ENCODE measurements at places on chromosomes 7 and 10.

DNA sequence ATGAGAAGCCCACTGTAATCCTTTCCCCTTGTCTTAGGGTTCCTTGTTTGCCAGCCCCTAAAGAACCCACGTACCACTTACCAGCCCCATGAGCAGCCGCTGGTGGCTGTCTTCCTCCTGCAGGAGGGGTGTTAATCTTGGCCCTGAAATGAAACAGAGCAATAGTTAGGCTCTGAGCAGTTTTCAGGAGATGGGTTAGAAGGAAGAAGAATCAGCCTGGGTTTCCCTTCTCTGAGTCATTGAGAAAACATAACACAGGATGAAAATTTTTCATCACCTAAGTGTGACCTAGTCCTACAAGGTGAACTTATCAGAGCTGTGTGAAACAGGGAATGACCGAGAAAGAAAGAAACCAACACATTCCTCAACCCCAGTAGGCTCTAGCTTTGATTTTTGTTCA is 90.0 kb downstream of the GSAP start:
- DNase-seq: peak; percentile 42

DNA sequence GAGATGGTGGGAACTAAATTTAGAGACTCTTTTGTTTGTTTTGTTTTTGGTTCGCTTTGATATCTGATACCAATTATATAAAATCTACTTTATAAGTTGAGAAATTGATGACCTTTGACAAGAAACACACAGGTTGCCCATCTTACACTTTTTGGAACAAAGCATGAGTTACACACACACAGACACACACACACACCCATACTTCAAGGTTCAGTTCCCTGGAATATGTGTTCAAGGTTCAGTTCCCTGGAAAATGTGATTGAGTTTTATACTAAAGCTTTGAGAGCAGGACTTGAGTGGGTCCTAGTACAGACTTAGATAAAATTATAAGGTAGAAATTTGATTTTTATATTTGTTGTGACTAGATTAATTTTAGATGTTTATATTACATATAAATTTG is 134.2 kb upstream of the PRR15 start:
- no peak for DNase-seq

DNA sequence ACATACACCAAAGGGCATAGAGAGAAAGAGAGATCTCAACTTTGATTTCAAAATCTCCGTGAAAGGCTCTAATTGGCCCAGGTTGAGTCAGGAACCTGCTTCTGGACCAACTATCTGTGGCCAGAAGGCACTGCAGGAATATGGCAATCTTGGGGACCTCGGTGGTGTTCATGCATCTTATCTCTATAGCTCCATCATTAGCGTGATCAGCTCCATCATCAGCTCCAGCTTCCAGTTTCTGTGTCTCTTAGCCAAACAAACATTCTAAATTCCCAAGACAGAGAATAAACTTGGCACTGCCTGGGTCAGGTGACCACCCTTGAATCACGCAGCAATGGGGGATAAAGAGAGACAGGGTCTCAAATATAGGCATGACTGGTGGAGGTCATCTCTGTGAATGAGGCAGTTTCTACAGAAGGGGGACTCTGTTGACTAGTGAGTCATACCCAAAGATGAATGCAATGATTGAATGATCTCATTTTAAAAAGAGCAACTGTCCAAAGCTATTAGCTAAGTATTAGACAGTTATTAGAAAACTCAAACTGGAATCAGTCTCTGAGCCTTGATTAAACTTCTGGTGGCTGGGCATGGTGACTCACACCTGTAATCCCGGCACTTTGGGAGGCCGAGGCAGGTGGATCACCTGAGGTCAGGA is 5.4 kb upstream of the NRF1 start:
- no peak for DNase-seq

- DNase-seq: no peak
These were observed 120.1 kb upstream of the CHST15 start for GRCh38 chr10:124213471-124213870.

DNA sequence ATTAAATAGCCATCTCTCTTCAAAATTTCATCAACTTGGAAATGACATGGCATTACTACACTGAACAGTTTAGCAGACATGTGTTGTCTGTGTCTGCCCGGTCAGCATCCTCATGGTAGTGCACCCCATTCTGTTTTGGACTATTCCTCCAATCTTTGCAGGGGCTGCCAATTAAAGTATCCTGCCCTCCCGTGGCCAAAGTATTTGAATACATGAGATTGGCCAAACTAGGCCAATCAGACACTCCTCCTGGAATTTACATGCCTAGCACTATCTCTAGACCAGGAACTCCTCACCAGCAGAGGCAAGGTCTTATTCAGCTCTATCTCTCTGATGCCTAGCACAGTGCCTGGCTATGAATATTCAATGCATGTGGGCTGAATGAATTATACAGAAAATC is 4.4 kb downstream of the SHTN1 start:
- no peak for DNase-seq

DNA sequence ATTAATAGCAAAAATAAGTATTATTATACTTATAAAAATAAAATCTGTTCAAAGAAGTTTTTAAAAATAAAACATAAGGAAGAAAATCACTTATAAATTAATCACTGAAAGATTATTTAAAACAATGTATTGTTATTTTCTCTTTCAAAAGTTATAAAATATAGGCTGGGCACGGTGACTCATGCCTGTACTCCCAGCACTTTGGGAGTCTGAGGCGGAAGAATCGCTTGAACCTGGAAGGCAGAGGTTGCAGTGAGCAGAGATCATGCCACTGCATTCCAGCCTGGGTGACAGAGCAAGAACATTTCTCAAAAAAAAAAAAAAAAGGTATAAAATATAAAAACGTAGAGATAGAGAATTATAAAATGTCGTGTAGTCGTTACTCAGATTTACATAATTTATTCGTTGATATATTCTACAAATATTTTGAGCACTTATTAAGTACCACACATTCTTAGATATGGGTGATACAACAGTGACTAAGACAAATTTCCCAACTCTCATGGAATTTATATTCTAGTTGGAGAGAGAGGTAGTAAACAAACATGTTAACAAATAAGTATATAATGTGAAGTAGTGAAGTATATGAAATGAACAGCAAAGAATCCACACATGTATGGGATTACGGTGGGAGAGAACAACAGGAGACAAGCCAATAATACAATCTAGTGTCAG is 1030.0 kb downstream of the SORCS1 start:
- DNase-seq: no peak

DNA sequence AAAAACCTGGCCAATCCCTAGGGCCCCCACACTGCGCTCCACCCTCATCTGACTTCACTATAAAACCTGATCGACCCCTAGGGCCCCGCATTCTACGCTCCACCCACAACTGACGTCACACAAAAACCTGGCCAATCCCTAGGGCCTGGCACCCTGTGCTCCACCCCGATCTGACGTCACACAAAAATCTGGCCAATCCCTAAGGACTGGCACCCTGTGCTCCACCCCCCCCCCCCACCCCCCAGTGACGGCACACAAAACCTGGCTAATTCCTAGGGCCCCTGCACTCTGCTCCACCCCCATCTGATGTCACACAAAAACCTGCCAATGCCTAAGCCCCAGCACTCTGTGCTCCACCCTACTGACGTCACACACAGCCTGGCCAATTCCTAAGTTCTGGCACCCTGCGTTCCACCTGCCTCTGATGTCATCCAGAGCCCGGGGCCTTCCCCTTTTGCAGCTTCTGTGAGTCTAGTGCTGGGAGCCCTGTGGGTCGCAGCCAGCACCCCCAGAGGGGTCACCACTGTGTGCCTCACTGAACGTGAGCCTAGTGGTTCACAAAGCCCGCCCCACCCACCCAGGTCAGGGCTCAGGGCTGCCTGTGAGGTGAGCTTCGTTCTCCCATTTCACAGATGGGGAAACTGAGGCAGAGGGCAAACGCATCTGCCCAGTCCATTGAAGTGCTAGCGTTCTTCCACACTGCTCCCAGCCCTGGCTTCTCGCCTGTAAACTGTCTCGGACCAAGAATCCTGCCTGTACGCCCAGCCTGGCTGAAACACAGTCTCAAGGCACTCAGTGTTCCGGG is 40.6 kb downstream of the MICALL2 start:
- DNase-seq: peak; percentile 31

- DNase-seq: no peak
These were observed 43.0 kb downstream of the CH25H start for GRCh38 chr10:89164080-89164479.

DNA sequence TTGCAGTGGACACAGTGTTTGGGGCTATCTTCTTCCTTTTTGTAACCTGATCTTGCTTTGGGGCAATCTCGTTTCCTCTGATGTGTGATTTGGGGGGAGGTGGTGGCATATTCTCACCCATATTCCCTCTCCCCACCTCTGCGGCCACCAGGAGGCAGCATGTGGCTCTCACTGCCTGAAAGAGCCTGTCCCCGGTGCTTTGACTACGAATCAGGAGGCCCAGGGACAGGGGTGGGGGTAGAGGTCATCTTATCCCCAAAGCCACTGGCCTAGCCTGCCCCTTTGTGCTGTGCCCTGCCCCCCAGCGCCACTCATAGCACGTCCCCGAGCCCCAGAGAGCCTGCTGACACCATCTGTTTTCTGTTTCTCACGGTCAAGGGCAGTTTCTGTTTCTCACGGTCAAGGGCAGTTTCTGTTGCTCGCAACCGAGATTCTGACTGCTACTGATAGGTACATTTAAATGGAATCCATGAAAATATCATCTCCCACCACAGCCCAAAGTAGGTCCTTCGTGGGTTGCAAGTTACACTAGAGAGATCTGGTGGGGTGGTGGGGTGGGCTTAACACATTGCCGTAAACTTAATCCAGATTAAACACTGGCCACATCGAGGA is 28.2 kb downstream of the PHYH start:
- peak; percentile 10 for DNase-seq

DNA sequence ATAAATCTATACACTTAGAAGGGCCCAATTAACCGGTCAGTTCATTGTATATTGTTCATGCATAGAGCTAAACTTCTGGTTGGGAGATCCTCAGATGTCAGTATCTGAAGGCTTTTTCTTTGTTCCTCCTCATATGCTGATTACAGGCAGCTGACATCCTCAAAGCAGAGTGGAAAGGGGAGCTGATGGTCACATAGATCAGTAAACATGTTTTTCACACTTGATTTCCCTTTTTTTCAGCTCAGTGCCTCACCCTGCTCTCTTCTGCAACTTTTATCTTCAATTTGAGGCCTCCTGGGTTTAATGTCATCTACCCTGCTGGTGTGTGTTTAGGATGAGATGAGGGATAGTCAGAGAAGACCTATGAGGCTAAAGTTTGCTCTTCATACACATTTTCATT is 297.9 kb upstream of the FZD1 start:
- no peak for DNase-seq

- no peak for DNase-seq
These were observed 217.1 kb downstream of the NRG3 start for GRCh38 chr10:82092111-82092510.

GRCh38 chr10:80443531-80443974 is 10.6 kb upstream of the TSPAN14 start:
- peak; percentile 44 for DNase-seq

- DNase-seq: no peak
These were observed 12.8 kb downstream of the SUGCT start for GRCh38 chr7:40147371-40148246.

- DNase-seq: no peak
These were observed 83.6 kb downstream of the WDFY4 start for GRCh38 chr10:48768144-48768766.

GRCh38 chr10:79070081-79070605 is 1.4 kb downstream of the ZMIZ1 start:
- peak; percentile 50 for DNase-seq

- DNase-seq: no peak
These were observed 400.7 kb upstream of the MKI67 start for GRCh38 chr10:128526791-128527375.

- no peak for DNase-seq
These were observed 53.9 kb downstream of the AP3M1 start for GRCh38 chr10:74096777-74097176.

DNA sequence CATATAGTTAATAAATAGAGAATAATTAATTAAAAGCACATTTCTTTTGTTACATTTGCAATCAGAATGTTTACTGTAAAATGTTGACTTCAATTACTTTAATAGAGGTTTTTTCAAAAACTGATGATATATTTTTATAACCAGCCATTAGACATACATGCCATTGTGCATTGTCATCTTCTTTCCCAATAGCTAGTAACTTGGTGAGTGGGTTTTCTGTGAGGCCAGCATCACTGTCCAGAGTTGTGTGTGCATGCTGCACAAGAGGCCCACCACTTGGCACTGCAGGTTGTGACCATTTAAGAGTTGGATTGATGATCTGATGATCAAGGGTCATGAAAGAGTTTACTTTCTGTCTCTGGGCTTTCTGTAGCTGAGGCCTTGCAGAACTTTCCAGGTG is 46.5 kb downstream of the TFEC start:
- peak; percentile 10 for DNase-seq

DNA sequence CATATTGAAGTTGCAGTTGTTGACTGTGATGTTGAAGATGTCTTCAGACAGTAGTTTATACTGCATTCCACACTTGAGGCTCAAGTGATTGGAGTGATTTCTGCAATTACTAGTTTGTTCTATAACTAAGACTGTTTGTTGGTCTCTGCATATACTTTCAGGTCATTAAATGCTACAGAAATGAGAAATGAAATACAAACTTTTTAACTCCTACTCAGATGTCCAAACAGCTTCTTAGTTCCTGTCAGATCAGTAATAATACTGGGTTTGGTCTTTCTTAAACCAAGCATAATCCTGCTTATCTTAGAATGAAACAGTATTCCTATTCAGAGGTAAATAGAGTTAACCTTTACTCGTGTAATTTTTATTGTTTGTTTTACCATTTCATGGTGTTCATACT is 115.9 kb downstream of the CCNY start:
- no peak for DNase-seq

DNA sequence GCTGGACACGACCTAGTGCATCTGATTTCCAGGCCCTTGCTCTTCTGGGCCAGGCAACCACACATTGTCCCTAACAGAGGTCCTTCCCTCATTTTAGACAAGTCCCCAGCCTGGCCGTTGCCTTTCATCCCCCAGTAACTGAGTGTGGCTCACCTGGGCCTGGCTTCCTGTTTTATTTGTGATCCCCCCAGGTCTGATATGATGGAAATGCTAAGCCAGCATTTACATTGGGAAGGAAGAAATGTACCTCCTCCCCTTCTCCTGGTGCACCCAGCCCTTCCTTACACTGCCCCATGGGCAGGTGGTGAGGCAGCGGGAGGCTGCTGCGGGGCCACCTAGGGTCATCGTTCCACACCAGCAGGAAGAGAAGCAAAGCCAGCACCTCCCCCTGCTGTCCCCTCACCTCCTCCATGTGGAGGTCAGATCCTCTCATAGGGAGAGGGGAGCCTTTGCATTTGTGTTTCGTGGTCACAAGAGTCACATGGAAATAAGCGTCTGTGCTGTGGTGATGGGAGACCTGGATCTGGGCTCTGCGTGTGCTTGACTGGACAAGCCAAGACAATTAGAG is 108.8 kb downstream of the GLRX3 start:
- no peak for DNase-seq

- DNase-seq: peak; percentile 7
These were observed 136.4 kb upstream of the FGFR2 start for GRCh38 chr10:121734589-121735045.

- peak; percentile 56 for DNase-seq
These were observed 22.2 kb upstream of the EXOC4 start for GRCh38 chr7:133230591-133231194.

- DNase-seq: no peak
These were observed 41.5 kb upstream of the ZNF438 start for GRCh38 chr10:31073211-31073610.
